Kidney (tissue), 22 donors: ENCODE measurements at places on chromosomes 4 and X. TPM values are rescaled to one million over a fixed set of nuclear protein-coding genes. Genes with fewer than 3 reads are reported as not detected.

- peak; percentile 30 for DNase-seq
These were observed 11.8 kb upstream of the CD40LG start for GRCh38 chrX:136636121-136636520.

GRCh38 chr4:4402966-4403365 is 16.1 kb downstream of the NSG1 start:
- DNase-seq = no peak

GRCh38 chrX:114267142-114267541 is 316.7 kb upstream of the HTR2C start:
- DNase-seq = no peak

- no peak for DNase-seq
These were observed 82.8 kb downstream of the NAT8L start for GRCh38 chr4:2141762-2142451.

GRCh38 chrX:151538190-151539122 is 25.0 kb upstream of the PASD1 start:
- DNase-seq = no peak

DNA sequence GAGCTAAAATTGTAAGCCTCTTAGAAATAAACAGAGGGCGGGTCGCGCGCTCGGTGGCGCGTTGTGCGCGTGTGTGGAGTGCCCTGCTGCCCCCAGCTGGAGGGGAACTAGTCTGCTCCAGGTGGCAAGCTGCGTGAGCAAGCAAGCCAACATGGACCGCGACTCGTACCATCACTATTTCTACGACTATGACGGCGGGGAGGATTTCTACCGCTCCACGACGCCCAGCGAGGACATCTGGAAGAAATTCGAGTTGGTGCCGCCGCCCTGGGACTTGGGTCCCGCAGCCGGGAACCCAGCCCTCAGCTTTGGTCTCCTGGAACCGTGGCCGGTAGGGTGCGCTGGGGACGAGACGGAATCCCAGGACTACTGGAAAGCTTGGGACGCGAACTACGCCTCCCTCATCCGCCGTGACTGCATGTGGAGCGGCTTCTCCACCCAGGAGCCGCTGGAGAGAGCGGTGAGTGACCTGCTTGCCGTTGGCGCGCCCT is 66.1 kb downstream of the DNAAF6 start:
- DNase-seq = peak; percentile 70

GRCh38 chrX:18929775-18930174 is 54.1 kb downstream of the PHKA2 start:
- DNase-seq = no peak

DNA sequence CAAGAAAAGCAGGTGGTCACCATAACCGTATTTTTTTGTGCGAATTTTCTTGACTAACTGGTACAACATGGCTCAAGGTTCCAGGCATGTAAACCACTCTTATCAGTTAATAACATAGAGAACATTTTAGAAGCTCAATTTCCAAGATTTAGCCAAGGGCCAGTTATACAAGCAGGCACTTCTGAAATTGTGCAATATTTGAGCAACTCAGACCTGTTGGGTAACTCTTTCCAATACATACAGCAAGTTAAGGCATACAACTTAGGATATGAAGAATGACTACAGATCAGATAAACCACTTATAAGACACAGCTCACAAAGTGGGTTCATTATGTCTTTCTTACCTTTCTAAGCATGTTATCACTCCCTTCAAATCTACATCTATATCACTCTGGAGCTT is 43.9 kb downstream of the ZNF280C start:
- no peak for DNase-seq

DNA sequence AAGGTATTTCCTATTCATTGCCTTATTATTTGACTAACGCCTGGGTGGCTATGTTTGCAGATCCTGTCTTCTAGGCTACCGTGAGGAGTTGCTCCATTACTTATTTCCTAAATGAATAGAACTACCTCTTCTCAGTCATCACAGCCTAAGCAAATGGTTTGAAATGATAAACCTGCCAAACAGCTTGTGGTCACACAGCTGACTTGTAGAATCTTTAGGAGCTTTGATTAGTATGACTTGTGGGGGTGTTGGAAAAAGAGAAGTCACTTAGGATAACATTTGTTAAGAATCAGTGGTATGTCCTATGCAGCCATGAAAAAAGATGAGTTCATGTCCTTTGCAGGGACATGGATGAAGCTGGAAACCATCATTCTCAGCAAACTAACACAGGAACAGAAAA is 169.3 kb downstream of the PPARGC1A start:
- DNase-seq = no peak

DNA sequence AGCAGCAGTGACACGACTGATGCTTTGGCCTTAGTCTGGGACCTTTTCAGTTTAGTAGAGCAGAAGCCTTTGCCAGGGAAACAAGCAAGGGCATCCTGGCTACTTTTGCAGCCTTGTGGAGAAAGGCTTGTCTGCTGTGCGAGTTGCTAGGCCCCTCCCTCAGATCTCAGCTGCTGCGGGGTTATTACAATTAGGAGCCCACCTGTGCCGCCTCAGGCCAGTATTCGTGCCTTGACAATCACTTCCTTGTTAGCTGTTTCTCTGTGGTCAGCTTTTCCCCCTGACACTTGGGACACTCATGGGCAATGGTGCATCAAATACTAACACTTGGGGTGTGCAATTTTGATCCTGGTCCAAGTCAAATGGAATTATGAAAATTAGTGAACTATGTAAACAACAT is 67.9 kb downstream of the SH2D1A start:
- DNase-seq = no peak

DNA sequence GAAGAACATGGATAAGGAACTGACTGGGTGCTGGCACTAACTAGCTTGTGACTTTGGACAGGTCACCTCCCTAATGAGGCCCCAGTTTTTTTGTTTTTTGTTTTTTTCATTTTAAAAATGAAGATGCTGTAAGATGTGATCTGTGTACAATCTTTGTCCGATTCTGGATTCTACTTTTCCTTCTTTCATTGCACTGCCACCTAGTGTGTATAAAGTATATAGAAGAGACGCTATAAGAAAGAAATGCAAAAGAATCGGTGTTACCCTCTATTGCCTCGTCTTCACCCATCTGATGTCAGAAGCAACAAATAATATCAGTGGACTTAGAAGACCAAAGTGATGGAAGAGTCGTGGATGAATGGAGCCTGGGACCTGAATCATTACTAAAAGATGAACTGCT is 58.6 kb upstream of the P2RY10 start:
- DNase-seq = no peak

DNA sequence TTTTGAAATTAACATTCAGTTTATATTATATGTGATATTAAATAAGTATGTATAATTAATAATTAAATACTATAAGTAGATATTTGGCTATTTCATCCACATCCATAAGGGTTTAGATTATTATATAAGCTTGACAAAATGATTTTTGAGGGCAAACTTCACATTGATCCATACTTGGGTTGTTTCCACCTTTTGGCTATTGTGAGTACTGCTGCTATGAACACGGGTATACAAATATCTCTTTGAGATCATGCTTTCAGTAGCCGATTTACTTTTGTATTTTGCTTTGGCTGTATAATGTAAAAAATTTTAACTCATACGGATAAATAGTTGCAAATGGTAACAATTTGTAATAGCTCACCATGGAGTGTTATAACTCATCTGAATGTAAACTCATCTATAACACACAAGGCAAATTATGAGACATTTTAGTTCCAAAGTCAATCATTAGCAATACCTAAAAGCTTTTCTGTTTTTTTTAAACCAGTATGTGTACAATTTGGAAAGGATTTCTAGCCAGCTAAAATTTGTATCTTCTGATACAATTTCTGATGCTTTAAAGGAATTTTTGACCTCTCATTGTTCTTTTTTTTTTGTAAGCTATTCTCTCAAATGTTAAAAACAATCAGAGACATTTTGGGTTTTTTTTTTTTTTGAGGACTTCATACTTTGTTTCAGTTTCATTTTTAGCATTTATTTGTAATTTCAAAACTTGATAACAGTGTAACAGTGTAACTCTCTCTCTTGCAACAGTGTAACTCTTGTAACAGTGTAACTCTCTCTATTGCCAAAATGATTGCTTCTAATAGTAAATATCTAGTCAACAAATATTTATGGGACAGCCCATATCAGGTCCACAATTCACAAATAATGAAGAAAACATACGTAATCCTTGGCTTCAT is 51.8 kb upstream of the ARX start:
- DNase-seq = no peak

DNA sequence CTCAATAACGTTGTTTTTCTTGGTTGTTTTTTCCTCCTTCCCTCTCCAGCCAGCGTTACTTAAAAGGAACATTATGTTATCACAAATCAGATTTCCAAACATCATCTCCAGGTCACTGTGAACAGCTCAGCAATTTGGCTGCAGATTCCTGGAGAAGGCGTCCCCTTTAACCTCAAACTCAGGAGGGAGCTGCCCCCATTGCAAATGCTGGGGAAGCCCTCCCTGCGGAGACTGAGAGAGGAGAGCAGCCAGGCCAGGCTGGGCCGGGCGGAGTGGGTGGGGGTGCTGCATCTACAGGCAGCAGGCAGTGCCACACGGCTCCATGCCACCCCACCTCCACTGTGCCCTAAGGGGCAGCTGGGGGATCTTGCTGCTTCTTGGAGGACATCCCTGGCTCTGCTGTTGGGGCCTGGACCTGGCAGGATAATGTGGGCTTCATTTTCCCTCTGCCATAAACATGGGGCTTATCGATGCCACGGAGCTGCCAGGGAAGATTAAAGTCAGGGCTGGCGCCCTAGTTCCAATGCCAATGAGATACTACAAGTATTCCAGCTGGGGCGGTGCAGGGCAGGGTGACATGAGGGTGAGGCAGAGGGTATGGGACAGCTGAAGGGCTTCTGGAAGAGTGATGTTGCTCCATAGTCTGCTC is 148.8 kb downstream of the PJA1 start:
- DNase-seq = no peak

DNA sequence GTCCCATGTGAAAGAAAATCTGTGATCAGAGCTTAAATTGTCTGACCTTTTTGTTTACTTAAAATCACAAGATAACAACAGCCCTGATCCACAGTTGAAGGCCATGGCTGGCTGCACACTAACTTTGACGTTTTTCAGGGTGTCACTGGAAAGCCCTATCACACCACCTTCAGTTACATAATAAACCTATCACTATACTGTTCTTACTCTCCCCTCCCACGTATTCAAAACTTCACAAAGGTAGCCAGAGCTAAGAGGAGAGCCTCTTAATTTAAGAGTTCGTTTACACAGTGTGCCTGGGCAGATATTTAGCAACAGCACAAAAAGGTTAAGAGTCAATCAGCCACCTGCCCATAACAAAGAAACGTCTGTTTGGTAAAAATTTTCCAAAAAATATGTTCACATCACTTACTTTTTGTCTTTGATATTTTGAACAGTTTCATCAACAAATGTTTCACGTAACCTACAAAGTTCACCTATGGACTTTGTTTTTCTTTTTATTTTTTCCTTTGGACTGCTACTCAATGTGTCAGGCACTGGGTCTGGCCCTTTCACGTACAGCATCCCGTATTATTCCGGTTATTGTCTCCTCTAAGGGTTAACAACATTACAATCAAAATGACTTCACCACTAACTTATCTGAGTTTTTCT is 25.0 kb downstream of the RFC1 start:
- peak; percentile 40 for DNase-seq

GRCh38 chrX:110286106-110286505 is 31.8 kb downstream of the AMMECR1 start:
- DNase-seq = no peak

GRCh38 chr4:162836773-162837172 is 329.9 kb downstream of the NAF1 start:
- DNase-seq = no peak

DNA sequence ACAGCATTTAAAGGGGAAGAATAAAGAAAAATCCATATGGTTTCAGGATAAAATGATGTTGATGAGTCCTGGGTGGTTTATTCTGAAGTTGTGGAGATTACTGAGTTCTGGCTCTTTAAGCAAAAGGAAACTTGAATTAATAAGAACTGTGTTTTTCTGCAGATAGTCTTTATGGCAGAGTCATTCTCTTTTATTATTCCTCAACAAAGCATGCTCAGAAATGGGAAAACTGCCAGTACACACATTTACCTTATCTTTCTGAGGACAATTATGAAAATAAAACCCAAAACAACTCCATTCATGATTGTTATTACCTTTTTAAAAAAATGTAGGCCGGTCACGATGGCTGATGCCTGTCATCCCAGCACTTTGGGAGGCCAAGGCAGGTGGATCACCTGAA is 58.5 kb downstream of the ADD1 start:
- no peak for DNase-seq

DNA sequence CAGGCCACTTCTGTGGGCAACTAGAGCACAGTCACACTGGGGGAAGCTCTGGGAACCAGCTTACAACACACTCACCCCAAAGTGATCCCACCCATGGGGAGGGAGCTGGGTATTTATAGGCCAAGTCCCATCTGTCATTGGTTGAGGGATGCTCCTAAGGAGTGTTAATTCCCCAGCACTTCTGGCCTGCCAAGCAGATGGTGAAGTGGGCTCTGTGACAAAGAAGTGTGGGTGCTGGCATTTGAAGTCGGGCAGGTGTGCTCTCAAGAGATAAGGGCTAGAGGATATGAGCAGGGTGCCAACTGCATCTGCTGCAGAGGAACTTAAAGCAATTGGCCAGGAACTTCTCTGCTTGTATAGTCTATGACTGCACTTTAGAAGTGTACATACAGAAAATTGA is 30.9 kb downstream of the PTCHD1 start:
- DNase-seq = no peak

GRCh38 chr4:7987148-7987989 is 47.7 kb upstream of the AFAP1 start:
- DNase-seq = peak; percentile 83

GRCh38 chr4:6272863-6273660 is 3.4 kb downstream of the WFS1 start:
- DNase-seq = no peak

The FOXP3 gene
- total RNA-seq = 2.0 TPM

The WAS gene
- 14.2 TPM for total RNA-seq

The KLB gene
- total RNA-seq = not detected

The PRDM8 gene
- total RNA-seq = 4.2 TPM

The EXOC1L gene
- not detected for total RNA-seq

The SATL1 gene
- total RNA-seq = not detected

The TGIF2LX gene
- total RNA-seq = not detected

The HAUS3 gene
- 12.1 TPM for total RNA-seq
